ENCODE measurements at places on chromosomes 6 and 20.

DNA sequence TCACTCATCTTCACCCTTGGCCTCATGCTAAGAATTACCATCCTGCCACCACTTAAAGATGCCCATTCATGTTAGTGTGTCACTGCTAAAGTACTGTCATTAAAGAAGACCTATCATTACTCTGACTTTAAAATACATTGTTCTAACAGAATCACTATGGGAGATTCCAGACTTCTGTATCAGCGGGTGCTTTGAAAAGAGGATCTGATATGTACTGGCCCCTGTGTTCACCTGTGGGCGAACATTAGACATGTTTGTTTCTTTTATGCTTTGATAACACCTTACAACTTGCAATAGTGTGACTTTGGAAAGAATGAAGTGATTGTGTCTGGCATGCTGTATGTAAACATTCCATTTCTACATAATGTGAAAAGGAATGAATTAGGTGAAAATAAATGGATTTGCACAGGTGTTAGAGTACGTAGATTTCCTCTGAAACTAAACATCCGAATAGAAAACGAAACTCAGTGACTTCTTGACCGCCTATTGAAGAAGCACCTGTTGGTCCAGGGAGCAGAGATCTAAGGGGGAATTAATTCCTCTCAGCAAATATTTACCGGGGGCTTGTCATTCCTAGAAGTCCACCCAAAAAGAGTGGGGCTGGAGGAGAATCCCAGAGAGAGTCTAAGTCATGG lies 132.3 kb downstream of the CARMIL1 start:
- no peak for DNase-seq

DNA sequence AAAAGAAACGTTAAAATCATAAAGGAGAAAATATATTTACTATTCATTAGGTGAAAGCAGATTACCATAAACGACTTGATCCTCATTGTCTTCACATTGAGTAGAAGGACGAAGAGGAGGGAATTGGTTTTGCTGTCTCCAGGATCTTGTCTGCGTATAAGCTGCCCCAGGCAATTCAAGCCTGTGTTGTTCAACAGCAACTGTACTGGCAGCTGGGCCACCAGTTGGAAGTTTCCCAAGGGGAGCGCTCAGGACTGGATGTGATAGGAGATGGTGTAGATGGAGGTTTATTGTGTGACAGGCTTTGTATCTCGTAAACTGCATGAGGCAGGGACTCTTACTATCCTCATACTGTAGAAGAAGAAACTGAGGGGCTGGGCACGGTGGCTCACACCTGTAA lies 3.9 kb upstream of the FANCE start:
- DNase-seq: no peak

DNA sequence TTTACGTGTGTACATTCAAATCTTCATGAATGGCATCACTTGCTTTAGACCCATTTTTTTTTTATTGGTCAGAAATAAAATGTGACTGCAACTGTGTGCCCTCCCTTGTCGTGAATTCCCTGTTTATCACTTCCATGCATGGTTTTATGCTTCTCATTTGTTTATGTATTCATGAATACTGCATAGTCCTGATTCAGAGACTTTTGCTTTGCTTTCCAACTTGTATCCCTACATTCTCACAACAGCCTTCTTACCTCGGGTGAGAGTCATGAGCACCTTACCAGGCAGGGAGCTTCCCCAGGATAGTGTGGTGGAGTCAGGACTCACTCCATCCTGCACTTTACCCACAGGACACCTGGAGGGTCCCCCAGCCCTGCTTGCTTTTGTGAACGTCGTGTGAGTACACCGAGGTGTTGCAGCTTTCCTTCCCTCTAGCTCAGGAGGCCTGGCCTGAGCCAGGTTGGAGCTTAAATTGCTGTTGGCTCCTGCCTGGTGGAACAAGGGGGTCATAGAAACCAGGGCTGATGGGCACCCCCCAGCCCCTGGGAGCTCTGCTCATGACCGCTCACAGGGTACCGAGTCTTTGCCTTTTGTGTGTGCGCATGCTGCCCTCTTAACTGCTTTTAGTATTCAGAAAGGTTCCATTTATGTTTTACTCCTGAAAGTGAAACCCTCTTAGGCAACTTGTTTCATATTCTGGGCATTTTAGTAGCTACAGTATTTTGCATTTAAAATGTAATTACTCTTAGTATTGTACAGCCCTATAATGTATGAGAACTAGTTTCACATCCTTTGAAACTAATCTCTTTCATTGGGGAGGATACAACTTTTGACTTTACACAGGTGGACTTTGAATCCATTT lies 66.0 kb downstream of the CDS2 start:
- DNase-seq: no peak

GRCh38 chr20:51021067-51022025 lies 1.6 kb downstream of the KCNG1 start:
- DNase-seq: peak; percentile 21

DNA sequence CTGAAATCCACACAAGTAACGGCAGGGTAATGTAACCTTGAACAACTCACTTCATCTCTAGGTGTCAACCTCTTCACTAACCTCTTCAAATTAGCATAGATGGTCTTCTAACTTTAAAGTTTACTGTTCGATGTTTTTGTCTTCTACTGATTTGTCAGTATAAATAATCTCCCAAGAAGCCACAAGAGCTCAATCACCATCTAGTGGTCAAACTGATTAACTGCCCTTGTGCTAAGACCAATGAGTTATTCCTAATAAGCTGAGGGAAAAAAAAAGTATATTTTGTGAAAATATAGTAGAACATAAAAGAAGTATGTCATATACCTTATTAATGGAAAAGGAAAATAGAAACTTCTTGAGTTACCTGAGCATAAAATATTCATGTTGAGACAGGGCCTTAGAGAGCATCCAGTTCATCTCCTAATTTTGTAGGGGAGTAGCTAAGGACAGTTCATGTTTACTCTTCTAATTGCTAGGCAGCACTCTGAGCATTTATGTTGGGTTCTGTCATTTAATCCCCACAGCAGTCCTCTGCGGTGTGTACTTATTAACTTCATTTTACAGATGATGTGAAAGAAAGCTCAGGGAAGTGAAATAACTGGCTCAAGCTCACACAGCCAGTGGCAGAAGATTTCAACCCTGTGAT lies 317.1 kb downstream of the ESR1 start:
- peak; percentile 85 for DNase-seq

- no peak for DNase-seq
These were observed 66.0 kb downstream of the UBR2 start for GRCh38 chr6:42629845-42630244.

DNA sequence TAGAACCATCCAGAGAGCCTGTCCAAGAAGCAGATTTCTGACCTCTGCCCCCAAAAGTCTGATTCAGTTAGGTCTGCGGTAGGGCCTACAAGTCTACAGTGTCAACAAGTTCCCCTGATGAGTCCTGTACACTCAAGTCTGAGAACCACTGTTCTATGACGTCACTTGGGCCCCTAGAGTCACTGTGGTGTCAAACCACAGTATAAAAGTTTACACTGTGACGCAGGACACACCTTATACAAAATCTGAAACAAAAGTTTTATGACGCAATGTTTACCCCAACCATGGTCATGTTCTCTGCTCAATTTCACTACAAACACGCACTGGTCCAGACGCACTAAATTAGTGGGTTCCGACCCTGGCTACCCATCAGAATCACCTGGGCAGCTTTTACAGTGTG lies 17.9 kb downstream of the SLA2 start:
- no peak for DNase-seq

- no peak for DNase-seq
These were observed 180.9 kb downstream of the FUT9 start for GRCh38 chr6:96196633-96197032.

DNA sequence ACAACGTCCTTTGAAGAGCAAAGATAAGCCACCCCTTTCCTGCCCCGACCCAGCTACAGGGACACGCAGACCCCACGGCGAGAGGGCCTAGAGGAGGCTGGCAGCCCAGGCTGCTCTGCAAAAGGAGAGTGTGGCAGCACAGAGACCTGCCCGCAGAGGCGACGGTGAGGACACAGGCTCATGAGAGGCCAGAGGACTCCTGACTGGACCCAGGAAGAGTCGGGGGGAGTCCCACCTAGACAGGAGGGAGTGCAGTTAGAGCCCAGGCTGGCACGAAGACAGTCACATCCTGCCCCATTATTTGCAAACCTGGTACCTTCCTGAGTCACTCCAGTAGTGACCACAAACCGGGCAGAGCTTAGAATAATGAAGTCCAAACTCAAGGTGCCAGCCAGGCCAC lies 227.7 kb upstream of the CDH4 start:
- no peak for DNase-seq

GRCh38 chr20:59184880-59185447 lies 21.3 kb downstream of the ZNF831 start:
- DNase-seq: no peak

- DNase-seq: peak; percentile 2
These were observed 99.7 kb upstream of the KCNK16 start for GRCh38 chr6:39422238-39422637.

GRCh38 chr6:45586216-45587171 lies 208.8 kb upstream of the SUPT3H start:
- DNase-seq: no peak

- no peak for DNase-seq
These were observed 380.0 kb upstream of the MARCKS start for GRCh38 chr6:113476937-113477839.

GRCh38 chr6:163913045-163913444 lies 498.5 kb downstream of the QKI start:
- no peak for DNase-seq

- DNase-seq: no peak
These were observed 52.5 kb downstream of the ALDH5A1 start for GRCh38 chr6:24547243-24547642.

- DNase-seq: no peak
These were observed 3.1 kb downstream of the SLC23A2 start for GRCh38 chr20:4998160-4998651.

DNA sequence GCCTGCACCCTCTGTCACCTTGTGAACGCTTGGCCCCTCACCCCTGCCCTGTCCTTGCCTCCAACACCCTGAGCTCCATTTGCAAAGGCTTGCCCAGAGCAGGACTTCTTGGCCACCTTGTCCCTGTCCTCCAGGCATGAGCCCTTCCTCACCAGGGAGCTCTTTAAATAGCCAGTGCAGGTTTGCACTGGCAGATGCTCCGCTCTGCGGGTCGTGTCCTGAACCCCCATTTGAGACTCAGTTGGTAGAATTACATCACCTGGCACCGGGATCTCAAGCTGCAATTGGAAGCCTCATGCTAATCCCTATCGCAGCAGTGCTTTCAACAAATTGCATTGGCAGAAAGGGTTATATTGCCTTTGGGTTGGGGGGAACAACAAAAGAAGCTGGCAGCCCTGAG lies 85.9 kb downstream of the TRMT6 start:
- DNase-seq: no peak

- DNase-seq: no peak
These were observed 180.6 kb upstream of the CEP162 start for GRCh38 chr6:84408028-84408427.

DNA sequence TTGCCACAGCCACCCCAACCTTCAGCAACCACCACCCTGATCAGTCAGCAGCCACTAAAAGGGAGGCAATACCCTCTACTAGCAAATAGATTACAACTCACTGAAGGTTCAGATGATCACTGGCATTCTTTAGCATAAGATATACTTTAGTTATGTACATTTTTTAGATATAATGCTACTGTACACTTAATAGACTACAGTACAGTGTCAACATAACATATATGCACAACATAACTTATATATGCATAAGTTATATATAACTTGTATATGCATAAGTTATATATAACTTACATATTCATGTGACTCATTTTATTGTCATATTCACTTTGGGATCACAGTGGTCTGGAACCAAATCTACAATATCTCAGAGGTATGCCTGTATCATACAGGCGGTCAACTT lies 61.7 kb downstream of the GMDS start:
- DNase-seq: no peak

- DNase-seq: no peak
These were observed 80.5 kb downstream of the TMEM242 start for GRCh38 chr6:157242791-157243190.

- no peak for DNase-seq
These were observed 227.9 kb upstream of the MARCKS start for GRCh38 chr6:113629256-113629655.

DNA sequence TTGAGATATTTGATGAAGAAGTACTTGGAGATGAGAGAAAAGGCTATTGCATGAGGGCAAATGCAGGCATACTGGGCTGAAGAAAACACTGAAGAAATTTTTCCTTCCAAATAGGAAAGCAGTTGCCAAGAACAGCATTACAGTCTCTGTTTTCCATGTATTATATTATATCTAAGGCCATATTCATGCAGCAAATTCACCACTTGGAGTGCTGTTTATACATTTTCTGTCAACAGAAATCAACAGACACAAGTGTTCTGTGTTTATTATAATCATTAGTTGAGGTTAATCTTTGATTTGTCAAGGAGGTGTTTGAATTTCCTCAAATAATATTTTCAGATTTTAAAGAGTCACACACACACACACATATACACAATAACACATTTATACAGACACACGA lies 268.8 kb upstream of the PLCB4 start:
- no peak for DNase-seq

GRCh38 chr6:6883011-6883410 lies 224.8 kb upstream of the RREB1 start:
- no peak for DNase-seq

DNA sequence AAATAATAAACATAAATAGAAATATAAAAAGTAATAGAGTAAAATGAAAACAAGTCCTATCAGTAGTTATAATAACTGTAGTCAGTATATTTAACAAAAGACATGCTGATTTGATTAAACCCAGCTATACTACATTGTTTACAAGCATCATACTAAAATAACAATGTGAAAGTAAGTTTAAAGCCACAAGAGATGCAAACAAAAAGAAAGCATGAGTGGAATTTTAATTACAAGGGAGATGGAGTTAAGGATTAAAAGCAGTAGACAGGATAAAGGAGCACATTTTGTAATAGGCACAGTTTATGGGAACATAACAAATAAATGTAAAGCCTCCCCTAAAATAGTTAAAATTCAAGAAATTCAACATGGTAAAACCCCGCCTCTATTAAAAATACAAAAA lies 41.5 kb downstream of the SENP6 start:
- no peak for DNase-seq

GRCh38 chr20:49835031-49835430 lies 22.4 kb downstream of the SLC9A8 start:
- no peak for DNase-seq

- DNase-seq: no peak
These were observed 60.6 kb downstream of the GPX5 start for GRCh38 chr6:28586324-28586723.

GRCh38 chr20:25551413-25552215 lies 33.7 kb downstream of the NINL start:
- peak; percentile 54 for DNase-seq

GRCh38 chr20:37309936-37310590 lies 20.6 kb downstream of the MANBAL start:
- DNase-seq: no peak

All from fibroblast of the aortic adventitia (primary cell).